ENCODE measurements at places on chromosomes 7 and 10. TPM values are rescaled to one million over a fixed set of nuclear protein-coding genes. Genes with fewer than 3 reads are reported as not detected.

Gene SEC61A2
- total RNA-seq = 6.8 TPM

Gene SHTN1
- 1.4 TPM for total RNA-seq

Gene PNLIP
- total RNA-seq = not detected

Gene SLC29A4
- 2.5 TPM for total RNA-seq

Gene LRMDA
- total RNA-seq = not detected

Gene ODAD2
- 1.1 TPM for total RNA-seq

Gene CPN1
- not detected for total RNA-seq

Gene HEPACAM2
- under 0.01 TPM for total RNA-seq

Gene NME8
- total RNA-seq = not detected

Gene ATOH7
- total RNA-seq = not detected
